ENCODE measurements at places on chromosomes 5 and 9.

DNA sequence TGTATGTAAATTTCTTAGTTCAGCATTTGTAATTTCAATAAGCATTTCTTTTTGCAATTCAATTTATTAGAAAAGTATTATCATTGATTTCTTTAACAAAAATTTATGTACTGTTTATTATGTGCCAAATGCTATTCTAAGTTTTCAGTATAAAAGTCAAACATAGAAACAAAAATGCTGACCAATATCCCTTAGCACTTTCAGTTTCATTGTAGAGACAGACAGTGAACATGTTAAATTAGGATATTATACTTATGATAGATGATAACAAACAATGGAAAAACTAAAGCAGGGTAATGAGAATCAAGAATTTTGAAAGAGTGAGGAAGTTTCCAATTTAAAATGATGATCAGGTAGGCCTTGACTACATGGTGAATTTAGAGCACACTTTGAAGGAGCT is 1106.0 kb downstream of the TAF11L14 start:
- DNase-seq, result no peak

DNA sequence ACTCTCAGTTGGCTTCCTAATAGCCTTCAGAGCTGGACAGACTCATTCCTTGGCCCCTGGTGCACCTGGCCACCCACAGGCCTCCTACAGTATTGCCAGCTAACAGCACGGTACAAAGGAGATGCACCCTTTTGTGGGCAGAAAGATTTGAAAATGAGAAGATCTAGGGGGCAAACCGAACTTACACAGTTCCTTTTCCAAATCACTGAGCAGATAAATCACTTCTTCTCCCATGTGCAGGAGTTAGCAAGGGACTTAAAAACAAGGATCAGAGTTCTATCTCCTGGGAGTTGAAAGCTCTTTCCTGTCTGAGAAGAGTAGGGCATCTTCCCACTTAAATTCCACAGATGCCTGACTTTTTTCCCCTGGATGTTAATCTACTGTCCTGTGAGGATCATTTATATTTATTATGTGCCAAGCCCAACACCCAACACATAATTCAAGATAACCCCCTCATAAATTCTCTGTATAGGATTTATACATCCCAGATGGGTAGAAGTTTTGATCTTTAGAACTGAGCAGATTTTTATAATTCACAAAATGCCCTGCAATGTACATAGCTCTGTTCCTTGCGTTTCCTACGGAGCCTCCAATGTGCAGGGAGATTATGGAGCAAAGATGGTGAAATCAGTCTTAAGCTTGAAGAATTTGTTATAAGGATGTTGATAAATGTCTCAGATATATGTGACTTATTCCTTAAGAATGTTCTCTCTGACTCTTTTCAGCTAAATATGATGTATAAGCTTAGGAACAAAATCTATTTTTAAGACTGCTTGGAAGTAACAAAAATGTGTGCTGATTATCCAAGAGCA is 207.2 kb upstream of the DAPK1 start:
- DNase-seq, result no peak

GRCh38 chr5:2890011-2890410 is 138.5 kb upstream of the IRX2 start:
- DNase-seq, result no peak

DNA sequence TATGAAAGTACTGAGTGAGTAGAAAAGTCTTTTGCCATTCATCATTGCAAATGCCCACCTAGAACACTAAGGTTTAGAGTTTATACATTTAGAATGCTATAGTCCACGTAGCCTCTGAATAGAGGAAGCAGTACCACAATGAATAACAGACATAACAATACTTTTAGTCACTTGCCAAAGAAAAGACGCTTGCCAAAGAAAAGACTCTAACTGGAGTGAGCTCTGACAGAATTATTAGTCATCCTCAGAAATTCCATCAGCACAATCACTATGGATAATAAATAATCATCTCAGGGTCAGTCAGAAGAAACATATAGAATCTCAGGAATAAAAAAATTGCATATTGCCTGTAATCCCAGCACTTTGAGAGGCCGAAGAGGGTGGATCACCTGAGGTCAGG is 168.5 kb upstream of the TARS1 start:
- no peak for DNase-seq

- no peak for DNase-seq
Measured at GRCh38 chr5:178994580-178995340, at the start of gene GRM6. Gene GRM6 (minus strand): TSS chr5:178995320. CDS start chr5:178994944, 376 bp downstream.

- peak; percentile 41 for DNase-seq
Measured at GRCh38 chr5:109688630-109688969, 1.1 kb upstream of the MAN2A1 start.

- no peak for DNase-seq
Measured at GRCh38 chr5:125317536-125317995, 571.1 kb upstream of the ZNF608 start.

- DNase-seq, result no peak
Measured at GRCh38 chr9:70043689-70044489, at the start of gene MAMDC2. Gene MAMDC2 (plus strand): TSS chr9:70043848. CDS start chr9:70044198, 350 bp downstream.

DNA sequence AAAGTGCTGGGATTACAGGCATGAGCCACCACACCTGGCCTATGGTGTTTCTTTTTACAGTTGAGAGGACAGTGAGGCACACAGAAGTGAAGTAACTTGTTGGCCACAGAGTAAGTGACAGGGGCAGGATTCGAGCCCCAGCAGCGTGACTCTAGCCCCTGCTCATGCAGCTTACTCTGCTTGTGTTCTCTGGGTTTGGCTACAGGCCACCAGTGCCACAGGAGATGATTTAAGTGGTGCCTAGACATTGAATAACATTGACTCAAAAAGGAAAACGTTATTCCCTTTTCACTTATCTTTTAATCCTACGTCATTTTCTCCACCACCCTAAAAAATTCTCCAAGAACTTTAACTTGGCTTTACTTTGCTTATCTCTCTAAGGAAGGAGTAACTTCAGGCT is 61.4 kb downstream of the SNX24 start:
- no peak for DNase-seq

GRCh38 chr9:137828527-137829259 is 48.9 kb upstream of the CACNA1B start:
- no peak for DNase-seq

- DNase-seq, result peak; percentile 22
Measured at GRCh38 chr5:72234265-72234700, 85.8 kb downstream of the MRPS27 start.

- DNase-seq, result no peak
Measured at GRCh38 chr9:3436629-3437420, 89.0 kb downstream of the RFX3 start.

DNA sequence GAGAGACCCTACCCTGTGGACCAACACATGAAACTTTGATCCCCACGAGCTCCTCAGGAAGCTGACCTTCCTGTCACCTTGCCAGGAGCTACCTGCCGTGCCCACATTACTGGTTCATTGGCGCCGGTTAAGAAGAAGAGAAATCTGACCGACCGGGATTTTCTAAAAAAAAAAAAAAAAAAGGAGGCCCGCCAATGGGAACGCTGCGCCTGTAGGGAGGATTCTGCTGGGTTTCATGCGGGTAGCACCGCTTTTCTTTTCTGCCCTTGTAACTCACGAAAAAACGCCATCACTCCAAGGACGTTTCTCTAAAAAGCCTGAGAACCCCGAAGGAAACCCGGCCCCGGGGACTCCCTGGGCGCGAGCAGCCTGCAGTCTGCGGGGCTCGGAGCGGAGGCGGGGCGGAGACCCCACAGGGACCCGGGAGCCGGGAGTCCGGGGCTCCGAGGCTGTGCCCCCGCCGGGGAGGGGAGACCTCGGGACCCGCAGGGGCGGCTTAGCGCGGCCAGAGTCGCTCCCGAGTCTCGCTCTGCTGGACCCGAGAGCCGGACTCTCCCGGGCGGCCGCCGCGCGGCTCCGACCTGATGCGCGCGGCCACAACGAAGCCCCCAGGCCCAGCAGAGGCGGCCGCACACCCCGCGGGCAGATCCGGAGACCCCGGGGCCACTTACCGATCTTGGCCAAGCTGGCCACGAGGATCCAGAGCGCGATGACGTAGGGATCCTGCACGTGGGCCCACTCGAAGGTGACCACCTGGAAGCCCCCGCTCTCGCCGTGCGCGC is 617 bp downstream of the SLC9A3 start:
- DNase-seq, result no peak

DNA sequence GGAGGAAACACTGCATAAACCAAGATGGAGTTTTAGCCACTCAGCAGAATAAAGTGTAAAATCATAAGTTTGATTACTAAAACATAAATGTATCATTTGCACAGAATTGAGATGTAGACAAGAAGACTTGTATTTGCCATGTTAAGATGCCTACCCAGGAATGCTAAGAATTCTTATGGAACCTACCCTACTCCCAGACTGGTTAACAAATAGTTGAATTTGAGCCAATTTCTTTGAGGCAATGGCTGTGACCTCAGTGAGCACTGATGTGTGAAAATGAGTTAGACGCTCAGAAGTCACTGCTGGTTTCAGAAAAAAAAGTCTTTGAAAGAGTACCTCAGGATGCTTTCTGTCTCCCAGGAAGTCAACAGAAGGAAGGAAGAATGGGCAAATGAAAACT is 95.6 kb downstream of the ESM1 start:
- DNase-seq, result no peak

GRCh38 chr5:103402851-103403250 is 144.3 kb downstream of the MACIR start:
- DNase-seq, result no peak

DNA sequence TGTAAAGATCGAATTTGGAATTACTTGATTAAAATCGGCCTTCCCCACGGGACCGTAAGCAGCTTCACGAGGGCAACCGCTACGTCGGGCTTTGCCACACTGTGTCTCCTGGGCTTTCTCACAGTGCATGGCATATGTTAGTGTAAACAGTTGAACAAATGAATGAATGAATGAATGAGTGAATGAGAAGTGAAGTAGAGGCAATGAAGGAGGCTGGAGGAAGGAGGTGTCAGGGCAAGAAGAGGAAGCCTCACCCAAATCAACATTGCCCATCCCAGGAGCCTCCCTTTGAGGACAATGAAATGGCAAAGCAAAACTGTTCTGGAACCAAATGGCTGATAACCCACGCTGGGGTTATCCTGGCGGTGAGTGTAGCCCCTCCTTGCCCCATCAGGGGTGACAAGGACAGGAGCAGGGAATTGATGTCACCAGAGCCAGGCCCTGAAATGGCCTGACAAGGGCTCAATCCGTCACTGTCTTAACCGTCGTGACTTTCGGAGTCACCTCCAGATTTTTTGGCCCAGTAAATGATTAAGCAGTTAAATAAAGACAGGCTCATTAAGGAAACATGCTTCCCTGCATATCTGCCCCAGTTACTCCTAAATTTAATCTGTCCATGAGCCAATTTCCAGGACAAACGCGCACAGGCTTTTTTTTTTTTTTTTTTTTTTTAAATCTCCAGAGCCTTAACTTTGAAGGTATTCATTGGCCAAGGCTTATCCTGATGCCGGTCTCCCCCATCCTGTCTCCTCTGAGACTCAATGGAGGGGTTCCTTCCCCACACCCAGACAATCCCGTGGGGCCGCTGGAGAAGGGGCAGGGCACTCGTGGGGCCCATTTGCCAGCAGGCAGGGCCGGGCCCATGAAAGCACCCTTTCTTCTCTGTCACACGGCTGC is 88.4 kb upstream of the BOD1 start:
- DNase-seq, result no peak

GRCh38 chr5:43658509-43658908 is 55.5 kb downstream of the NNT start:
- DNase-seq, result no peak

- no peak for DNase-seq
Measured at GRCh38 chr5:53219610-53220009, 110.1 kb upstream of the MOCS2 start.

DNA sequence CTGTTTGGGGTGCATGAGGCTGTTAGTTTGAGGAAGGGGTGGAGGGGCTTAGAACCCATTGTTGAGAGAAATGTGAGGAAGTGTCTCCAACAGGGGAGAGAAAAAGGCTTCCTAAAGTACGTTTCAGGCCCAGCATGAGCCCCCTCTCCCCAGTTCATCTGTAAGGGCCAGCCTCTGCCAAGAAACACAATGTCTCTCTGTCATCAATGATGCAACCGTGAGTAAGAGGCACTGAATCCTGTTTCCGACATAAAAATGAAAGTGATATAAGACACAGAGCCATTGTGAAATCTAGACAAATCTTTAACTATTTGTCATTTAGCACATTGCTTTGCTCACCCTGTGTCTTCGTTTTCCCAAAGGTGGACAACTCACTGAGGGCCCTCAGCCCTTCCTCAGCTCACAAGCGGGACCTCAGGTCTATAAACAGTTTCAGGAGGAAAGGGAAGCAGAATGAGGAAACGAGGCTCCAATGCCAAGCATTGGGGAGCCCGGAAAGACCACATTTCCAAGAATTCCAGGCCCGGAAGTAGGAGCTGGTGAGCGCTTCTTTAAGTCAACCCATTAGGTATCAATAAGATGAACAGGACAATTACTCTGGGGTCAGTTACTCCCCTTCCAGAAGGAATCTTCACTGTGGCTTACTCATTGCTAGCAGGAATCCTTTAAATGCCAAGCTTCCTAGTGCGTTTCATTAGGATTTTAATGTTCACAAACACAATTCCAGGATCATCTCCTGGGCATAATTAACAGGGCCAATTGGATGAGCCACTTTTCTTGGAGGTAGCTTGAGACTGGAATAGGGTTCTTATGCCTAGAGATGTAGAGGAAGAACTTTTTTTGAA is 59.0 kb upstream of the KLF4 start:
- peak; percentile 32 for DNase-seq

GRCh38 chr5:158640593-158640980 is 459.1 kb downstream of the EBF1 start:
- DNase-seq, result no peak

GRCh38 chr9:111799915-111800526 is 5.3 kb upstream of the SHOC1 start:
- DNase-seq, result no peak

DNA sequence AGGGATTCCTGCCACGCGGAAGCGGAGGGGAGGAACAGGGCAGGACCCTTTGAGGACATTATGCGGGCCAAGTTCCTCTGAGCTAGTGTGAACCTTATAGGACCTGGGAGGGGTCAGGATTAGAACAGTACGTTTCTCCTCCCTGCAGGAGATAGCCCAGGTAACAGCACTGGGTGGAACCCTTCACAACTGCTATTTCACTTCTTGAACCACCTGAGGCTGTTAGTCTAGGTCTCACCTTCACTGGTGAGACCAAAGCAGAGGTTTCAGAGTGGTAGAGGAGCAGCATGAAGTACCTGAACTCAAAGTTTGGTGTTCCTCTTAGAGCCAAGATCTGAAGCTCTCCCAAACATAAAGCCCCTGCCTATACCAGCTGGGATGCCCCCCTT is 832 bp downstream of the EIF4EBP3 start:
- no peak for DNase-seq

DNA sequence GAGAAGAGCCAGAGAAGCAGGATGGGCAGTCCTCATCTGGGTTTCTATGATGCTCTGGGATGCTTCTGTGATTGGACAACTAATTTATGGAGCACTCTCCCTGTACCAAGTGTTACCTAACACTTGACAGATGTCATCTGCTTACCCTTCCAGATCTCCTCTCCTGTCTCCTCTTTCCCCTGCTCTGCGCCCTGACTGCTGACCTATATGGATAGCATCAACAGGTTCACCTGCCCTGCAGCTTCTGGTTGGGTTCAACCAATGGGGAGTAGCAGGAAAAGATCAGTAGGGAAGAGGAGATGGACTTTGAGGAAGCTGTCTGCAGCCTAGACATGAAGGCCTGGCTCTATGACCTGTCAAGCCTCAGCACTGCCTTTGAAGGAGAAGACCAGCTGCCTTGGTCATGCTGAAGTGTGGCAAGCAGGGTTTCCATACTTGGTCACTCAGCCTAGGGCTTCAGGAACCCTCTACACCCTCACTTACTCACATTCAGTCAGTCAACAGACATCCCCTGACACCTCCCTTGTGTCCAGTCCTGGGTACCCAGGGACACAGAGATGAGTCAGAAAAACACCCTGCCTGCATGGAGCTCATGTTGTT is 11.3 kb upstream of the P4HA2 start:
- no peak for DNase-seq

GRCh38 chr9:109013679-109014607 is 644 bp upstream of the CTNNAL1 start:
- DNase-seq, result peak; percentile 3

Data from activated T-cell treated with anti-CD3 and anti-CD28 coated beads, Interleukin-2, amount 50 U/mL, for 72 hours (primary cell).